Stimulated activated CD4-positive, alpha-beta T cell treated with anti-CD3 and anti-CD28 coated beads, Interleukin-2, amount 100 ng/mL, for 24 hours (primary cell): ENCODE measurements at places on chromosomes 2 and 18.

GRCh38 chr2:108412995-108413710 is 35.4 kb downstream of the SULT1C4 start:
- no peak for DNase-seq

DNA sequence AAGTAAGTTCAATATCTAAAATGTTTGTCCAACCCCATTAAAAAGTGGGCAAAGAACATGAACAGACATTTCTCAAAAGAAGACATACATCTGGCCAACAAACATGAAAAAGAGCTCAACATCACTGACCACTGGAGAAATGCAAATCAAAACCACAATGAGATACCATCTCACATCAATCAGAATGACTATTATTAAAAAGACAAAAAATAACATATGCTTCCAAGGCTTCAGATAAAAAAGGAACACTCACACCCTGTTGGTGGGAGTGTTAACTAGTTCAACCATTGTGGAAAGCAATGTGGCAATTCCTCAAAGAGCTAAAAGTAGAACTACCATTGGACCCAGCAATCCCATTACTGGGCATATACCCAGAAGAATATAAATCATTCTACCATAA is 931.1 kb downstream of the LRP1B start:
- no peak for DNase-seq

DNA sequence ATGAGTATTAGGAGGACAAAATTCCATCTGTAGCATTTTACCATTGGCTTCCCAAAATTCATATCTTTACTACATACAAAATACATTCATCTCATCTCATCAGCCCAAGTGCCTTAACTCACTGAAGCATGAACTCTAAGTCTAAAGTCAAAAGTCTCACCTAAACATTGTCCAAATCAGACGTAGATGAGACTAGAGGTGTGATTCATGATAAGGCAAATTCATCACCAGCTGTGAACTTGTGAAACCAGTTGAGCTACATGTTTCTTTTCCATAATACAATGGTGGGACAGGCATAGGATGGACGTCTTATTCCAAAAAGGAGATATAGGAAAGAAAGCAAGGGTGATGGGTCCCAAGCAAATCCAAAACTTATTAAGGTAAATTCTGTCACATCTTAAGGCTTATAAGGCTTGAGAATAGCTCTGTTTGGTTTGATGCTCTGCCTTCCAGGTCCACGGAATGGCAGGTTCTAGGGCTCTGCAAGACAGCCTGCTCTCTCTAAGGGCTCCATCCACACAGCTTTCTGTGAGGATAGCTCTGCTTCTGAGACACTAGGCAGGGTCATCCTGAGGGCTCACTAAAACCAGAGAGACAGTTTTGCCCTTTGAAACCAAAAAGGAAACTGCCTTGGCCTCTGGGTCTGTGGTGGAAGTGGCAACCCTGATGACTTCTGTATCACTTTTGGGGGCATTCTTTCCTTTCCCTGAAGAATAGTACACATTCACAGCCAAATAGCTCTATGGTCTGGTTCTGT is 9.6 kb downstream of the IFIH1 start:
- DNase-seq: no peak

GRCh38 chr18:39667905-39668304 is 2102.3 kb upstream of the CELF4 start:
- no peak for DNase-seq

- no peak for DNase-seq
Observed at GRCh38 chr18:34873986-34874580, 164.0 kb downstream of the DTNA start.
